ENCODE measurements at places on chromosomes 6 and 20.

GRCh38 chr20:59220161-59220560 is 56.5 kb downstream of the ZNF831 start:
- no peak for DNase-seq

DNA sequence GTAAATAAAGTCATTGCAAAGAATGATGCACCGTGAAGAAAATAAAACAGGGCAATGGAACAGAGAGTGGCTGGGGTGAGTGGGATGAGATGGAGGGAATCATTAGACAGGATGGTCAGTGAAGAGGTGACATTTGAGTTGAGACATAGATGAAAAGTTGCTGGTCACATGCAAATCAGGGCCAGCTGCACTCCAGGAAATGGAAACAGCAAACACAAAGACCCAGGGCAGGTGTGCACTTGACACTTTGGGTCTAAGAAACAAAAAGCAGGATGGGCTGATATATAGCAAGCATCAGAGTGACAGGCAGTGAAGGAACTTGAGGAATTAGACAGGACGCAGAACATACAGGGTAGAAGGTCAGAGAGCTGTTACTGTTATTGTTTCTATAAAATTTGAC is 171.5 kb upstream of the RIPOR2 start:
- no peak for DNase-seq

- DNase-seq: no peak
Measured at GRCh38 chr6:151326116-151326825, 65.1 kb downstream of the ZBTB2 start.

DNA sequence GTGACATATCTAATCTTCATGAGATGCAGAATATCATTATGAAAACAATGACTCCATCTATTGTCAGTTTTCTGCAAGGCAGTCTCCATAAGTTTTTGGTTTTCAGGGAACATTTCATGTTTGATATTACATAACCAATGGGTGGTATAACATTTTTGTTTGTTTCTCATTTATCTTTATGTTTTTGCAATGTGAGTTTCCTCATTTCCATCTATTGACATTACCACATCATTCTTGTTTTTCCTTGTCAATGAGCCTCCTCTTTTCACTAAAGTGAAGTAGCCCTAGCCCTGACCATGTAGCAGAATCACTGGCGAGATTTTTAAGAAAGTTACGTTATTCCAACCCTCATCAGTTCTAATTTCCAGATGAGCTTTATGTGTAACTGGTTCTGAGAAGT is 4.4 kb downstream of the EFHC1 start:
- DNase-seq: no peak

DNA sequence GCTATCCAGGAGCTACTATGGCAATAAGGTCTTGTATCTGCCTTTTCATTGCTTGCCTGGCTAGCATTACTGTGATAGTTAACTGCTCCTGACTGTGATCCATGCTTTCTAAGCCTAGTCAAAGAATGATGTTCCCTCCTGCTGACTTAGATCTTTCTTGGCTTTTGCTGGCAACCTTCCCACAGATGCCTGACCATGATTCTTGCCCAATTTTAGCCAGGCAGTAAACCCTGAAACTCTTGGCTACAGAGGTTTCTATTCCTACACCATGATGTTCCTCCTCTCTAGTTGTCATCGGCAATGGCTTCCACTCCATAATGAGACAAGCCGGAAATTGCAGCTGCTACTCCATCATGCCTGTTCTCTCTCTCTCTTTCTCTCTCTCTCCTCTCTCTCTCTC is 238.1 kb downstream of the HAO1 start:
- DNase-seq: no peak

GRCh38 chr20:1440024-1440423 is 26.6 kb downstream of the NSFL1C start:
- DNase-seq: peak; percentile 37

GRCh38 chr6:135592276-135592675 is 94.7 kb upstream of the AHI1 start:
- no peak for DNase-seq

- DNase-seq: no peak
Measured at GRCh38 chr6:164214066-164214465, 799.5 kb downstream of the QKI start.

DNA sequence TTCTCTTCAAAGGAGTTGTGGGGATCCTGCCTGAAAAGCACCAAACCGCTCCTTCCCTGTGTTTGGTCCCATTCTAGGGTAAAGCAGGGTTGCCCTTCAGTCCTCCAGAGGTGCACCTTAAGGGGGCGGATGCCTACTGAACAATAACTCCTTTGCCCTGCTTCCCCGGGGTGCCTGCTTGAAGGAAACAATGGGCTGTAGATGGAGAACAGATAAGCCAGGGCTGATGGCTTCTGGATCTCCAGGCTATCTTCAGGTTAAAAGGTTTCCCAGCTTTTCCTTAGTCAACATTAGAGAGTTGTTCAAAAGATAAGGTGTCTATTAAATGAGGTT is 5.4 kb upstream of the PRDM1 start:
- DNase-seq: no peak

Data from erythroblast (primary cell).